ENCODE measurements at places on chromosomes 1 and 21.

DNA sequence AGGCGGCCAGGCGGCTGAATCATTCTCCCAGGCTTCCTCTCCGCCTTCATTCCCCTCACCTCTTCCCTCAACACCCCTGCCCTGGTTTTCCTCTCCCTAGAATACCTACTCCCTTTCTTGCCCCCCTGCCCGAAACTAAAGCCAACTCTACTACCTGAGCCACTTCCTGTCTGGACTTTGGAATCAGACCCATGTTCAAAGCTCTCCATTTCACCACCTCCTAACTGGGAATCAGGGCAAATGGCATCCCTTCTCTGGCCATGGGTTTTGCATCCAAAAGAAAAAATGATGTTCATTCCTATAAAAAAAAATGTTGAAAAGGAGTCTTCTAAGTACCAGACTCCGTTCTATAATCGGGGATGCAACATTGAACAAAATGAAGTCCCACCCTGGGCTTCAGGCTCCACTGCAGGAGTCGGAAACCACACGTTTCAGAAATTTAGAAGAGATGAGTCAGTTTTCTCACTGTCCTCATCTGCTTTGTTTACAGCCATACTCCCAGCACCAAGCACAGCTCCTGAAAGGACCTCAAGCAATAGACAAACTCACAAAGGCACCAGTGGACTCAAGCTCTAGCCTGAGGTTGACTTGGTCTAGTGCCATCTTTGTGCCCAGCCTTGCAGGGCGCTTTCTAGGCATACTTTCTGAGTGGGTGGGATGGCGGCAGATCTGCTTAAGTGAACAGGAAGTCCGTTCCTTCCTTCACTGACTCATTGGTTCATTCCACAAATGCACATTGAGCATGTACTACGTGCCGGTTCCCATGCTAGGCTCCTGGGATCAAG, 176.2 kb downstream of the IGSF21 start:
- no peak for DNase-seq

DNA sequence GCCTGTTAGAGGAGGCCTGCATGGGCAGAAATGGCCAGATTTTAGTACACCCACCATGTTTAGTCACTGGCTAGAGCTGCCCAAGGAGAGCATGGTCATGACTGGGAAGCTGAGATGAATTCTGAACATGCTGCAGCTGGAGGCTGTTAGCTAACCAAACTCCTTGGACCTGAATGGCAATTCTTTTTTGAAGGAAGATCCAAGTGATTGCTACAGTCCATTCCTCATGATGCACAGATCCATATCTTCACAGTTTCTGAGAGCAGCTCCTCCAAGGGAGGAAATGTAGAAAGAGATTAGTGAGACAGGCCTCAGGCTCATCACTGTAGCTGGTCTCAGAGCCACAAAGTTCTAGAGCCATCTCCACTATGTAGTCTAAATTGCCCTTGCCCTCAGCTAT, 11.1 kb downstream of the ZFYVE9 start:
- DNase-seq = no peak

DNA sequence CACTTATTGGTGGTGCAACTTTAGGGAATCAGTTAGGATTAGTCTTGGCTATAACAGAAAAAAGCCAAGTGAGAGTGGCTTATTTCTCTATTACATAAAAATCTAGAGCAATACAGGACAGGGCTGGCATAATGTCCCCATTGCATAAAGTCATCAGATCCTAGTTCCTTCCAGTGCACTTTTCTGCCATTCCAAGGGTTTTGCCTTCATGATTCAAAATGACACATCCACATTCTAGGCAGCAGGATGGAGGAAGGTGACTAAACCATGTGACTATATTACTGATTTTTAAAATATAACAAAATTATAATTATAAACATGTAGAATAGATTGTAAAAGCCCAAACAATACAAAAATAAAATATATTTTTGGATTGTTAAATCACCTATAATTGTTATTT, 18.8 kb downstream of the JUN start:
- DNase-seq = no peak

DNA sequence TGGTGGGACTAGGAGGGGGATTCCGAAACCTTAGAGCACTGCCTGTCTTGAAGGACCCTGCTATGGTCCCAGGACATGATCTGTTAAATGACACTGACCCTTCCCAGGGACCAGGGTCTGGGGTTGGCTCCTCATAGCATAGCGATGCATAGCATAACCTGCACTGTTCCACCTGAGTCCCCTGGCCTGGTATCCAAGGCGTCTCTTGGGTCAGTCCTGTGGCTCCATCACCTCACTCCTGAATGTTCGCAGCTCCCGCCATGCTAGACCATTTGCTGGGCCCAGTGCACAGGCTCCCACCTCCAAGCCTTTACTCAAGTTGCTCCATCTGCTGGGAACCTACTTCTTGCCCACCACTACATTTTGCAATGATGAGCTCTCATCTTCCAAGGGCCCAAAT, 39.0 kb upstream of the MAGOH start:
- DNase-seq = no peak

DNA sequence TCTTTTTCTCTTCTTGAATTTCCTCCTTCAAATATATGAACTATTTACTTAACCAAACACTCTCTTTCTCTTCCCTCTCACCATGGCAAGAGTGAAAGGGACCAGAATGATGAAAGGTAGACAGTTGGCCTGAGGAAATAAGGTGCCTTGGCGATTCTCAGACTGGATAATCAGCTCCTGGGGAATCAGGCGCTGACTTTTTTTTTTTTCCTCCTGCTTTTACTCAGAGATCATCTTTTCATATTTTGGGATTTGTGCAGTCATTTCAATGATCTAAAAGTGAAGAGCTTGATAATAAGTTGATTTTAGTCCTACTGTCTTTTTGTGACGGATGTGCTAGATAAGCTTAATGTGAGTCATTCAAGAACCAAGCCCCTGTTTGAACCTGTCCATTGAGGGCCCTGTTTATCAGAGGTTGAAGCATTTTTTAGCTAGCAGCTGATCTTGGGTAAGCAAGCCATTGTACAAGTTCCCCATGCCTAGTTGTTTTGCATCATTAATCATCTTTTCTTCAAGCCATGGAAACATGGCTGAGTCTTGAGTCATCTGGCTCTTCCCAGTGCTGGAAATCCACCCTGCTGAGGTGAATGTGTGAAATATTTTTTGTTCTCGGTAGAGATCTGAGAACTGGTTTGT, 40.8 kb downstream of the ITSN1 start:
- DNase-seq = no peak

GRCh38 chr1:109650609-109651008, 5.3 kb upstream of the GSTM4 start:
- DNase-seq = no peak

- DNase-seq = no peak
Observed at GRCh38 chr1:28804071-28804470, 7.9 kb upstream of the OPRD1 start.

All from mucosa of descending colon (tissue), 3 donors.